ENCODE measurements at places on chromosomes 2 and 18.
A peak's percentile ranks its signal among the peaks of the same experiment; 100 is the strongest.

- DNase-seq: no peak
Measured at GRCh38 chr18:58532298-58532697, 96.6 kb downstream of the ALPK2 start.

DNA sequence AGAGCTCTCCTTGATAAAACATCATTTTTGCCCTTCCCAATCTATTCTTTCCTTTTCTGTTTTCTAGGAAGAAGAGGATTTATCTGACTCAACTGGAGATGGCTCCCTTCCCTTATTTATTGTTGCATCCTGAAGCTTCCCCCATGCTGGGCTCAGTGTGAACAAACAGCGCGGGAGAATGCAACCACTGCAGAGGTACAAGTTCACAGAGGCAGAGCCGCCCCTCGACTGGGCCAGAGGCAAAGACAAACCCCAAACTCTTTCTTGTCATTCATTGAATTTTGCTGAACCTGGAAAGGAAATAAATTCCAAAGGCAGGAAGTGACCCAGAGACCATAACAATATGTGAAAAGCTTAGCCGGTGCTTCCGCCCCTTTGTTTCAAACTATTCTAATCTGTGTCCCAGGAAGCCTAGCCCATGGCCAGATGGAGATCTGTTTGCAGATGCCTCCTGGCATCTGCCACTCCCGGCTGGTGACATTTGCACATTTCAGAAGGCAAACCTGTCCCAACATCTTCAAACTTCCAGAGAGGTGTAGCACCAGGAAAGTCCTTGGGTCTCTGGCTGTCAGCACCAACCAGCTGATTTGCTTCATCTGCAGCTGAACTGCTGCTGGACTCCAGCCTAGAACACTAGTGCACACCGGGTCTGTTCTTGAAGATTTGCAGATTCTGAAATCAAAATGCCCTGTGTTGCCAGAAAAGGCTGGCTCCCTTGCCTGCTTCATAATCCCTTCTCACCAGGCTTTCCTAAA, 79.4 kb upstream of the MAP4K3 start:
- DNase-seq: peak; percentile 86

GRCh38 chr18:78731398-78732032, 248.1 kb upstream of the SALL3 start:
- DNase-seq: no peak

DNA sequence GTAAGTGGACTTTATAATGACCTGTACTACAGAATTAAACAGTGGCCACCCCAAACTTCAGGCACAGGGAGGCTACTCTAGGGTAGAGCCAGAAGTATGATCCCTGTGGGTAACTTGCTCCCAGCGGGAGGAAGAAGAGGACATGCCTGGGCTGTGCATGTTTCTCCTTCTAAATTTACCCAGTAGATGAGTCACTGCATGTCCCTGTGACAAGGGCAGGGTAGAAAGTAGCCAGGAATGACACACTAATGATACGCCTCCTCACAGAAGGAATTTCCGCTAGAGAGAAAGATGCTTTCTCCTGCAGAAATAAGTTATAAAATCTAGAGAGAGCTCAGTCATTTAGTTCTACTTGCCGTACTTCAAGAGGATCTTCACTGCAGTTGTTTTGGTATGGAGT, 7.5 kb downstream of the ACYP2 start:
- no peak for DNase-seq

DNA sequence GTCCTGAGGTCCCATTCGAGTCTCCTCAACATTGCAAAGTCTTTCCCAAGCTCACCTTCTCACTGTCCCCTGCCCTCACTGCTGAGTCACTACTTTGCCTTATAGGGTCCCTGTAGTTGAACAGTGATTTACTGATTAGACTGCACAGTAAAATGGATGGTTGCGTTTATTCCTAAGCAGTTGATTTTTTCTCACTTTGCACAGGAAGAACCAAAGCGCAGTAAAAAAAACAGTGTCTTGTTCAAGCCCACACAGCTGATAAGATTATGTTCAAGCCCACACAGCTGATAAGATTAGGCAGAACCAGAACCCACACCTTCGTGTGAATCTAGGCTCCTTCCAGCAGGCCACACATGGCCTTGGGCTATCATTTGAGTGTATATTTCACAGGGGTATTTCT, 215.3 kb upstream of the COPS8 start:
- no peak for DNase-seq

- DNase-seq: no peak
Measured at GRCh38 chr2:65688141-65688886, 255.9 kb upstream of the SPRED2 start.

DNA sequence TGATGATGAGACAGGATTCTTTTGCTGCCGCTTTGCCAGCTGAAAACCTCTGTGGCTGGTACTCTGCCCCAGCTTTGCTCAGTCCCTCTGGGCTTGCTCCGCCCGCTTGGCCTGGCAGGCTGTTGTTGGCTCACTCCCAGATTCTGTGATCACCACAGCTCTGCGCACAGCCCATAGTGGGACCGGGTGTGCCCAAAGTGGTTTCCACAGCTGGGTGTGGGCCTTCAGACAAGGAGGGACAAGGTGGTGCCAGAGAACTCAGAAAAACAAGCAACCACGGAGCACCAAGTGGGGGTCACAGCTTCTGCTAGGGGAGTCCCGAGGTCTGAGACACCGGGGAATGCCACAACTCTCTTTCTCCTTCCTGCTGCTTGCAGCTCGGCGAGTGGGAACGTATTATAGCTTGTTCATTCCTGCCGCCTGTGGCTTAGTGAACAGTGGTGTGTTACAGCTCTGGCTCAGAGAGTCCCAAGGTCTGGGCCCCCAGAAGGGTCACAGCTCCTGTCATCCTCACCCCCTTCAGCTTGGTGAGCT, 9.2 kb upstream of the KYNU start:
- DNase-seq: no peak

- DNase-seq: no peak
Measured at GRCh38 chr2:226439337-226439736, 360.3 kb downstream of the IRS1 start.

DNA sequence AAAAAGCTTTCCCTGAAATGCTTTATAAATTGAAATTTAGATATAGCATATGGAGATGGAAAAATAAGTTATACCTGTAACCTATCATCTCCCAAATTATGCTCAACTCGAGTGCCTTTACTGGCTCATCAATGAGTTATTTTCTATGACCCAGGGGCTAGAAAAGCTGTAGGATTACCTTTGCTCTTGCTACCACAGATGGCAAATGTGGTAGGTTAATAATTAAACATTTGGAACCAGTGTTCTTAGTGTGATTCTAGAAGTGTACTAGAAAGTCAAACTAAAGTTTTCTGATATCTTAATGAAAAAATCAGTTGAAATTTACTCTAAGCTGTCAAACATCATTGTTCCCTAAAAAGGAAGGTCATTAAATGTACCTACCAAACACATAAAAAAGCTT, 22.5 kb downstream of the ALS2 start:
- no peak for DNase-seq

DNA sequence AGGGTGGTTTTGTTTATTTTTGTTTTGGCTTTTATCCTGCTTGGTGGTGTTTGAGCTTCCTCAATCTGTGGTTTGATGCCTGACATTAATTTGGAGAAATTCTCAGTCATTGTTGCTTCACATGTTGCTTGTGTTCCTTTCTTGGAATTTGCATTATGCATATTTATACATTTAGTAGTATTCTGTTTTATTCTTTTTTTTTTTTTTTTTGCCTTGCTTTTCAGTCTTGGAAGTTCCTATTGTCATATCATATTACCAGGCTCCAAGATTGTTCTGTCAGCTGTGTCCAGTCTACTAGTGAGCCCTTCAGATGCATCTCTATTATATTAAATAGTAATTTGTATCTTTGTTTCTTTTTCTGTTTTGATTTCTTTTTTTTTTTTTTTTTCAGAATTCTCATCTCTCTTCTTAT, 77.0 kb downstream of the EPC2 start:
- DNase-seq: no peak

DNA sequence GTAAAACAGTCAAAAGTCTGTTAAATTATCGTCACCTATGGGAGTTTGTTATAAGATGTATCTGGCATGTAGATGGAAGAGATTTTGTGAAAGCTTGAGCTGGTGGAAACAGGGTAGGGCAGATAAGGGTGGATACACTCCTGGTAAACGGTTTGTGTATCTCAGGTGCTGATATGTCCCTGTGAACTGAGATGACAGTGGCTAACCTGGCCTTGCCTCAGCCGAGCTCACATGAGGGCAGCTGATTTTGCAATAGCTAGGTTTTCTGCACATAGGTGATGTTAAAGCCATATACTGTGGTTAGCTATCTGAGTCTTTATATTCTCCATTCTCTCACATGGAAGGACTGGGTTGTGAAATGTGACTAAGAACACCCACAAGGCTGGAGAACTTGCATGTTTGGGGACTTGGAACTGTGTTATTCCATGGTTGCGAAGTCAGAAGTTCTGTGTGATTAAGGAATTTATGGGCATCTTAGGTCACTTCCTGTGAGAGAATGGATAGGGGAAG, 205.1 kb downstream of the TPGS2 start:
- DNase-seq: no peak

GRCh38 chr18:22282311-22283115, 113.1 kb downstream of the GATA6 start:
- no peak for DNase-seq

DNA sequence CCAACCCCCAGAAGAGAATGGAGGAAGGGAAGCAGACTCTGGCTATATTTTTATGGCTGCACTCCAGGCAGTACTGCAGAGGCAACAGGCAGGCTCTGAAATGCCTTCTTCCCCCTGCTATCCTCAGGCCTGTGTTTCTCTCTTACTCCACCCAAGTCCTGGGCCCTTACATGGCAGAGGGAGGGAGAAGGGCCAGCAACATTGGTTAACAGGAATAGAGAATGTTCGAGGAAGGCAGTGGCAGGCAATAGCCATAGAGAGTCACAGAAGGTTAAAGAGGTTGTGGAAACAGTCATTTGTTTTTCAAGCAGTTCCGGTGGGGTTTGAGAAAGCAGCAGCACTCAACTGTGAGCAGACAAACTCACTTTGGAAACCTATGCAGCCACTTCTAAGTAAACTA, 15.1 kb upstream of the DARS1 start:
- DNase-seq: no peak

GRCh38 chr2:96143848-96144480, 1.3 kb downstream of the DUSP2 start:
- peak; percentile 96 for DNase-seq

DNA sequence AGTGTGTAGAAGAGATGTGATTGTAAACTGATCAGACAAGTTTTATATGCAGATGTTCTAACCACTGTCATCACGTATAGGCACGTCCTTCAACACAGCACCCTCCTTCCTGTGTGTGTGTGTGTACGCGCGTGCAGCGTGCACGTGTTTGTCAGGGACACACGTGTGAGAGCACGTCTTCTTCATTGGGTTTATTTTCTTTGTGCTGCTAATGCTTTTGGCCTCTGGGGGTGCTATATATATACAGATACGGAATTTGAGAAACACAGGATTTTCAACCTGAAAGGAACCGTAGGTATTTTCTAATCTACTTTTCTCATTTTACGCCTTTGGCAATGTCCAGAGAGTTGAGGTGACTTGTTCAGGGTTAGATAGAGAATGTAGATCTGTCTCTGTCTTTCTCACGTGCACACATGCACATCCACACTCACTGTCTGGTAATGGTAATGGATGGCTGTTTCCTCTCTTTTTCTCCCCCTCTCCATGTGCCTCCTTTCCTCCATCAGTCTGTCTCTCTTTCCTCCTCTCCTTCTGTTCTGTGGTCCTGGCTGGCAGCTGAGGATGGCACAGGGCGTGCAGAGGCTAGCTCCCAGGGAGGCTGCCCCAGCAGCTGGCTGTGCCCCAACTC, 13.4 kb upstream of the CELF4 start:
- DNase-seq: no peak

DNA sequence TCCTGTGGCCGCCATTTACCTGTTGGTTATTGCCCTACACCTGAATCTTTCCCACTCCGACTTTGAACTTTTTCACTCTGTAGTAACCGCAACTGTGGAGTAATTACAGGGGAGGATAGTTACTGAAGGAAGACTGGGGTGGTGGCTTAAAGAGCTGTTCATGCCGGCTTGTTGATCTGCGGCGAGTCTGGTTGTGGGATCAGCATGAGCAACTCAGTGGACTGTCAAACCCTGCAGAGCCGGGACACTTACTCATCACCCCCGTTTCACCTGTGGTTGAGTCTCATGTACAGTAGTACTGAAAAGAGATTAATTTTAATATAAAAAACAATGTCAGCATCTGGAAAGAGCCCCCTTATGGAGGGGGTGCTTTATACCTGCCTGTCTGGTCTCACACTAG, 2.1 kb downstream of the ASB1 start:
- DNase-seq: no peak

- no peak for DNase-seq
Measured at GRCh38 chr2:196990788-196991461, 64.4 kb upstream of the PGAP1 start.

- no peak for DNase-seq
Measured at GRCh38 chr2:1840046-1840445, 95.7 kb upstream of the PXDN start.

GRCh38 chr2:76268902-76269620, 558.3 kb upstream of the GCFC2 start:
- DNase-seq: no peak

- DNase-seq: no peak
Measured at GRCh38 chr2:191950132-191950874, 103.4 kb upstream of the CAVIN2 start.

DNA sequence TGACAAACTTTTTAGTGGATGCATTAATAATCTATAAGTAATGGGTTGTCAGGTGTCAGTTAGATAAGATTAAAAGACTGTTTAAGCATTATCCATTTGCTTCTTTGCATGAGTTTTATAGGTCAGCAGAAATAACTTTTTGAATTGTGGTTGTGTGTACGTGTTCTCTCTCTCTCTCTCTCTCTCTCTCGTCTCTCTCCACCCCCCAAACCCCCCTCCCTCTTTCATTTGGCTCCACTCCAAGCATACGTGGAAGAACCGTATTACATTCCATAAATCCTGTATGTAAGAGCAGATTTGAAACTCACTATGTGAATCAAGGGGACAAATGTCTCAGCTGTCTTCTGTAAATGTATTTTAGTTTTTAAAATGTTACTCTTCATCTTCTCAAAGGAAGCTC, 120.2 kb downstream of the MEIS1 start:
- DNase-seq: peak; percentile 8

GRCh38 chr2:44686561-44686960, 254.9 kb upstream of the SIX3 start:
- DNase-seq: no peak

All from NCI-H524 (cell line).